ENCODE measurements at places on chromosomes 7 and 10.

DNA sequence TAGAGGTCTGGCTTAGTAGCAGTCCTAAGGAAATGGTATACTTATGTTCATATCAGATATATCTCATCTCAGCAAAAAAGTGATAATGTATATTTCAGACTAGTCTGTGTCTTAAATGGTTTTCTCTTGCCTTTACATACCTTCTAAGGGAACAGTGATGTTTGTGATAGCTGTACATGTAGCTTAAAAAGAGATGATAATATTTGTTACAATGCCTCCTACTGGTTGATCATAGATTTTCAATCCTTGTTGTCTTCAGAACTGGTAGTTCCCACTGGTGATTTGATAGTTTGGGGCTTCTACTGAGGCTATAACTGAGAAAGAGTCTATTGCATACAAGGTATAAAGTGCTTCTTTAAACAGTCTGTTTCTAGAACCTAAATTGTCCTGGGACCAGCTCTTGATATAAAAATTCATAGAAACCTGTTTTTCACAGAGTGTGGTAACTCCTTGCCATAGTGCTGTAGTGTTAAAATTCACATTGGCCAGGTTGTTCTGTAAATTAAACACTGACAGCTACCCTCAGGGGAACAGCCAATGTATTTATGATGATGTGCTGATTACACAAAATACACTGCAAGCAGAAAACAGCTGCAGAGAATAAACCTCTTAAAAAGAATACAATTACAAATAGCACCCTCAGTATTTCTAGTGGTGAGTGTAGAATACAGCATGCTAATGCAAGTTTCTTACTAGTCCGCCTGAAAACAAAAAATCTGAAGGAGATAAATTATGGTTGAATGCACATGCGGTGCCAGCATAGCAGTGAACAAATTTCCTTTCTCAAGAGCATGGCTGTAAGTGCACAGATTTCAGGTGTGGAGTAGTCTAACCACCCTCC lies 90.3 kb downstream of the BTRC start:
- no peak for DNase-seq

- no peak for DNase-seq
These were observed 15.0 kb upstream of the GFRA1 start for GRCh38 chr10:116287906-116288501.

DNA sequence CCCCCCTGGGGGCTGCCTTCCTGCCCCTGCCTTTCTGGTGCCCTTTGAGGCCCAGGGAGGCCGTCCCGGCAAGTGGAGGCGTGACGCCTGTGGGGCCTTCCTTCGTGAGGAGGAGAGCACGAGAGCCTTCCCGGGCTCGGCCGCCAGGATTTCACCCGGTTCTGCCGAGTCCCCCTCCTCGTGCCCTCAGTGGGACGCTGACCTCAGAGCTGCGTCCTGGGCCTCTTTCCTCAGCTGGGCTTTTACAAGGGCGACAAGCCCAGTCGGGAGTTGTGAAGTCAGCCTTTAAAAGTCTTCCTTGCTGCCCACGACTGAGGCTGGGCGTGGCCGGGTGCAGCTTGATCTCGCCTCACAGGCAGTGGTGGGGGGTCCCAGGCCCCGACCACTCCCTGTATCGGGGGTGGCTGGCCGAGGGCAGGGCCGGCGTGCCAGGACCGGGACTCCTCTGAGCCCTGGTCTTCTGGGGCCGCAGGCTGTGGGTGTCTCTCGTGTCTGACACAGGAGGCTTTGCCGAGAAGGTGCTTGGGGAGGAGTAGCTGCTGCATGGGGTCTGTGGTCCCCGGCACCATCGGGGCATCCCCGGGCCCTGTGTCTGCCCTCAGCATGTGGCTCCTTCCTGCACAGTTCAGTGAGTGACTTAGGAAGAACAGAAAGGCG lies 41.8 kb downstream of the FAM20C start:
- no peak for DNase-seq

DNA sequence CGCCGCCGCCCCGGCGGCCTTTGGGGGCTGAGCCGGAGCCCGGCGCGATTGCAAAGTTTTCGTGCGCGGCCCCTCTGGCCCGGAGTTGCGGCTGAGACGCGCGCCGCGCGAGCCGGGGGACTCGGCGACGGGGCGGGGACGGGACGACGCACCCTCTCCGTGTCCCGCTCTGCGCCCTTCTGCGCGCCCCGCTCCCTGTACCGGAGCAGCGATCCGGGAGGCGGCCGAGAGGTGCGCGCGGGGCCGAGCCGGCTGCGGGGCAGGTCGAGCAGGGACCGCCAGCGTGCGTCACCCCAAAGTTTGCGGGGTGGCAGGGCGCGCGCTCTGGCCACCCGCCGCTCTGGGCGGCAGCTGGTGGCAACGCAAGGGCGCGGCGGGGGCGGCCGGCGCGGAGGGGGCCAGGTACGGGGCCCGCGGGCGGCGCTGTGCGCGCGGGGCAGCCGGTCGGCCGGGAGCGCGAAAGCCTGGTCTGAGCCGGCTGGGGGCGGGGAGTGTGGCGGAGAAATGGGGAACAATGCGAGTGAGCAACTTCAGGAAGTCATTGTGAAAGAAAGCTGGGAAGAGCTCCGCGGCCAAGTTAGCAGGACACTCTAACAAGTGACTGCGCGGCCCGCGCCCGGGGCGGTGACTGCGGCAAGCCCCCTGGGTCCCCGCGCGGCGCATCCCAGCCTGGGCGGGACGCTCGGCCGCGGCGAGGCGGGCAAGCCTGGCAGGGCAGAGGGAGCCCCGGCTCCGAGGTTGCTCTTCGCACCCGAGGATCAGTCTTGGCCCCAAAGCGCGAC lies at the start of gene IKZF1:
Gene IKZF1 (plus strand): TSS at position 588 of the 782 bp plus-strand sequence. CDS start 14,346 bp downstream, outside the sequence.
- DNase-seq: no peak

DNA sequence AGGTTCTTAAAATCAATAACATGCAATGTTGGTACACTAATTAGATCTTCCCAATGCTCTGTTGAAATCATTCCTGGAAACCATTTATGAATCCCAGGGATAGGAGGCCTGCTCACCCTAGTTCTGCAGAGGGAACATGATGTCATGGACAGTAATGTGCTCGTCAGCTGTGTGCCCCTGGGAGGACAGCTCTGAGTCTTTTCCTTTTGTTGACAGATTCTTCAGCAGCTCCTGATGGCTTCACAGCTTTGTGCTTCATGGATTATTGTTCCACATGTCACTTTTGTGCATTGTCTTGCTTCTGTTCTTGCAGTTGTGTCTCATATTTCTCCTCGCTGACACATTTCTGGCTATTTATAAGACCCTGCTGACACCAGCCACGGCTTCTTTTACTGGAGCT lies 367.5 kb downstream of the CCSER2 start:
- DNase-seq: no peak

DNA sequence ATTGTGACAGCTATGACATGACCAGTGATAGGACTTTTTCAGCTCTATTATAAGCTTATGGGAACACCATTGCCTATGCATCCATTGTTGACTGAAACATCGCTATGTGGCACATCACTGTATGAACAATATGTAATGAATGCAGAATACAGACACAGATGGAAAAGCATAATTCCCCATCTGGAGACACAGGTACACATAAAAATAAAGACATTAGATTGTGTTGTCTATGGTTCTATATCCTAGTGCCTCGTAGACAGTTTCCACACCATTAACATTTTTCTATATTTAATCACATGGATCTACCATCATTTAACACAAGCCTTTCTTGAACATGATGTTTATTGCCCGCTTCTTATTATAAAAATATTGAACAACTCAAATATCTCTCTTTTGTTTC lies 96.3 kb upstream of the STK17A start:
- no peak for DNase-seq

DNA sequence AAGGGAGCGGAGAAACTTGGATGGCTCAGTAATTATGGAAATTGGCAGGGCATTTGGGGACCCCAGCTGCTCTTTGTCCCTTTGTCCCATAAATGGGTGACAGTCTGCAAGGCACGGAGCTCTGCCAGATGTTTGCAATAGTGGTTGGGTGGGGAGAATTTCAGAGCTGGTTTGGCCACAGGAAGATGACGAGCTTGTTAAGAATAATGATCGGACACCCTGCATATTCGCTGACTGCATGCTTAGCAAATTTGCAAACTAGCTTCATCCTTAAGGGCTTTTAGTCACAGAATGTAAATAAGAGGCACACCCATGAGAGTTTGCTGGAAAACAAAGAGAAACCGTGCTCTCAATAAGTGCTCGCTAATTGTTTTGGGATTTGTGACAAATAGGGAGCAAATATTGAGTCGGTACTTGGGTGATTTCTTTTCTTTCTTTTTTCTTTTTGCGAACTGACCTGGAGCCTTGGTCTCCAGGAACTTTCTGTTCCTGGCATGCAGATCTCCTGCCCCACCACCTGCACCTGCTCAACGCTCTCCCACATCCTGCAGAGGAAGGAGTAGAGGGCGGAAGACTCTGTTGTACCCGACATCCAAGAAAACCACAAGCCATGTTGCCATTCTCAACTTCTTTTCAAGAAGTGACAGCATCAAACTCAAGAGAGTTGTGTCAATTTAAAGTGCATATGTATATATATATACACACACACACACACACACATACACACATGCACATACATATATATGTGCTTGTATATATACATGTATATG lies 238.9 kb downstream of the CAMK1D start:
- DNase-seq: no peak

- DNase-seq: no peak
These were observed 53.0 kb upstream of the BAMBI start for GRCh38 chr10:28624351-28624750.

- no peak for DNase-seq
These were observed 31.1 kb upstream of the ABCA13 start for GRCh38 chr7:48140001-48140681.

DNA sequence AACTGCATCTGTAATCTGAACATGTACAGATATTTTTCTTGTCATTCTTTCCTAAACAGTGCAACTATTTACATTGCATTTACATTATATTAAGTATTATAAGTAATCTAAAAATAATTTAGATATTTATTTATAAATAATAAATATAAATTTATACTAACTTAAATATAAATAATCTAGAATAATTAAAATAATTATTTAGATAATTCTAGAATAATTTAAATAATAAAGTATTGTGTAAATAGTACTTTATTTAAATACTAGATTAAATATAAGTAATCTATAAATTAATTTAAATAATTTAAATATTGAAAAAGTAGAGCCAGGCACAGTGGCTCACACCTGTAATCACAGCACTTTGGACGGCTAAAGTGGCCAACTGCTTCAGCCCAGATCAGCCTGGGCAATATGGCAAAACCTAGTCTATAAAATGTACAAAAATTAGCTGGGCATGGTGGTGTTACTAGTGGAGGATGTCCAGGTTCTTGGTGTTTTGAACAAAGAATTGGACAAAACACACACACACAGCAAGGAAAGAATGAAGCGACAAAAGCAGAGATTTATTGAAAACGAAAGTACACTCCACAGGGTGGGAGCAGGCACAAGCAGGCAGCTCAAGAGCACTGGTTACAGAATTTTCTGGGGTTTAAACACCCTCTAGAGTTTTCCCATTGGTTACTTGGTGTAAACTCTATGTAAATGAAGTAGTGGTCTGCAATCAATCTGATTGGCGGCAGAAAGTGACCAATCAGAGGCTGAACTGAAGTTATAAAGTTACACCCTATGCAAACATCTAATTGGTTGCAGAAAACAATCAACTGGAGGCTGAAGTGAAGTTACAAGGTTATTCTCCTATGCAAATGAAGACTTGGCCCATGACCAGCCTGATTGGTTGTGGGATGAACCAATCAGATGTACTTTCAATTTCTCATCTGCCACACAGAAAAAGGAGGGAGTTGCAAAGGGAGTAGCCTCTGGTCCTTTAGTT lies 100.2 kb upstream of the SP4 start:
- no peak for DNase-seq

GRCh38 chr7:85023066-85023712 lies 163.7 kb downstream of the SEMA3D start:
- no peak for DNase-seq

DNA sequence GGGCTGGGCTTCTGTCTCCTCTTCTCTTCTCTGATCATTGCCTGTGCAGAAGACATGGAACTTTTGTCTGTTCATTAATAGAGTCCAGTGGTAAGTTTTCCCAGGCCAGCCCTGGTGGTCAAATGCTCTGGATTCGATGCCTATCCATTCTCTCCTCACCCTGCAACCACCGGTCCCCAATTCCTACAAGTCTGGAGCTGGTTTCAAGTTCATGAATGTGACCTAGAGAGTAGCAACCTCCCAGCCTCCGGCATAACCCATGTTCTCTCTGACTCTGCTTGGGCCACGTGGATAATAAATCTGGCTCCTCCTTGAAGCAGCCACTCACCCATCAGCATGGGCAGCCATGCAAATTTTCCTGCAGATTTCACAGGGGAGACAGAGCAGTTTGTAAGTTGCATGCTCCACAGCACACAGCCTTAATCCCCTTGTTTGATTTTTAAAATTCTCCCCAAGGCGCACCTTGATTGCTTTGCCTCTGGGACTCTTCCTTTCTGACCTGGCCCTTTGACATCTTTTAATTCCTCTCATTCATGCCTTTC lies 37.3 kb upstream of the PDZD8 start:
- no peak for DNase-seq

DNA sequence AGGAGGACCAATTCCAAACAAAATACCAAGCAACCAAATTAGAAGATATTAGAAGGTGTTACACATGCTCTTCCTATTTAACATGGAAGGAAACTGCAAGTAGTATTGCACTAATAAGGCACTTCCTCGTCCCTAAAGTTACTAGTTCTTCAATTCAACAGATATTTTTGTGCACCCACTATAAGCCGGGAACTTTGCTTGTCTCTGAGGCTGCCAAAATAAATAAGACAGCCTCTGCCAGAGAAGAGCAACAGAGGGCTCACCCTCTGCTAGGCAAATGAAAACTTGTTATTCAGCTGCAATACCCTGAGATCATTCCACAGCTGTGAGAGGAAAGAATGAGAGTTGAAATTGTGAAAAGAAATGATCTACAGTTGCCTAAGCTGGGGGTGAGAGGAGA lies 37.4 kb upstream of the GSAP start:
- no peak for DNase-seq

DNA sequence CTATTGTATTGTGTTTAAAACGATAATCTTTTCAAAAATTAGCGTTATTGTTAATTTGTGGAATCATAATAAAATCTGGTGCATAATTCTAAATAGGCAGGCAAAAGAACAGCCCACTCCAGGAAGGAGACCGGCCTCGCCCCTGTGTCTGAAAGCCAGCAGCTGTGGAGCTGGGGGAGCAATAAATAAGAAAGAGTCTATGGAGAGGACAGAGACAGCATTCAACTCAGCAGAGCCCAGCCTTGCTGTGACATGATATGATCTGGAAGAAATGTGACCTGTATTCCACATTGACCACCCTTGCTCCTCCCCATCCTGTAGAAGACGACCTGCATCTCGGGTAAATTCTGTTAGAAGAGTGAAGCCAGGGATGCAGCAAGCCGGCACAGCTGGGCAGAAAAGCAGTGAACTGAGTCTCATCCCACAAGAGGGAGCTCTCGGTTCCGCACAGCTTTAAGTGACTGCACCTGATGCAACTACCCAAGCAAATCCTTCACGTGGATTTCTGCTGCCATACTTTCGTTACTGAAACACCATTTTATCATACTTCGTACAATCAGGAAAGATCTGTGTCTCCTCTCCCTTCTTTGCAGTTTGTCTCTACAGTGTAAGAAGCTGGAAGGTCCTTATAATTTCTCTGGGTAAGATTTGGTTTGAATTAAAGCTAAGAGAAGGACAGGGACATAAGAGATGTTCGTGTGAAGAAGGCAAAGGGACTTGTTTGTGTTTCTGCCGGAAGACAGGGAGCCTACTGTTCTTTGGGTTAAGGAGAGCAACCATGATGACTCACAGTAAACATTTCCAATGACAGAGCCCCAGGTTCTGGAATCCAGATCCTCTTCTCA lies 427.1 kb downstream of the GPAM start:
- DNase-seq: no peak

Measured in cortex of kidney (tissue), 1 donor.